ENCODE measurements at places on chromosomes 6 and 20.

DNA sequence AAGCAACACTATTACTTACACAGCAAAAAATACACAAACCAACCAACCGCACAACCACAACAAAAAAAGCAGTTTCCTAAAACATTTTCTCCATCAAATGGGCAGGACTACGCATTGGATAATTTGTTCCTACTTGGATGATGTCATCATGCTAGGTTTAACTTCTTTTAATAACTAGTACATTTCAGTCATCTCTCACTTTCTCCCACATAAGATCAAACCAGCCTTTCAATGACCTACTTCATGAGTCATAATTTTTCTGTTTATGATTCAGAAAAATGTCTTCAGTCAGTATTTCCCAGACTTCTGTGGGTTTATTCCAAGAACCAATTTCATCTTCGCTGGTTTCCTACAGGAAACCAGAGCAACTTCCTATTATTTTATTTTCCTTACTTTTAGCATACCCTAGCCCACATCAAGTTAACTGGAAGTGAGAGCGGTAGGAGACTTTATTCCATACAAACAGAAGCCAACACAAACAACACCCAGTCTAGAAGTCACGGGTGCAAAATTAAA, 134.2 kb downstream of the GMDS start:
- no peak for DNase-seq

GRCh38 chr20:62368976-62369814, 2.1 kb upstream of the LAMA5 start:
- no peak for DNase-seq

- no peak for DNase-seq
Measured at GRCh38 chr6:130203370-130203769, 19.4 kb downstream of the SAMD3 start.

- DNase-seq, result no peak
Measured at GRCh38 chr20:63418617-63419016, 53.8 kb downstream of the KCNQ2 start.

DNA sequence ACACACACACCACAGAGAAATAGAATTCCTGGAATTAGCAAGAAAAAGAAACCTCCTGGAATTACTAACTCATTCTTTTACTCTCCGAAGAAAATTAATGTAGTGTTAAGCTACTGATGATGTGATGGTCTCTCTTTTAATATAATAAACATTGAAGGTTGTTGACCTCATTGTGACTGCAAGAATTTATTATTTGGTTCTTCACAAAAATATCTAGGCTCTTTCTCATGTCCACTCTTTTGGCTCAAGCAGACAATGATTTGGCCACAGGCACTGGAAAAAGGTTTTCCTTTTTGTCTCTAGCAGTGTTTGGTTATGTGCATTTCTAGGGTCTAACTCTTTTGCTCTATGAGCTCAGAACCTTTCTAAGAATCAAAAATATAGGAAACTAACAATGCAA, 811.9 kb downstream of the TENT5A start:
- no peak for DNase-seq

DNA sequence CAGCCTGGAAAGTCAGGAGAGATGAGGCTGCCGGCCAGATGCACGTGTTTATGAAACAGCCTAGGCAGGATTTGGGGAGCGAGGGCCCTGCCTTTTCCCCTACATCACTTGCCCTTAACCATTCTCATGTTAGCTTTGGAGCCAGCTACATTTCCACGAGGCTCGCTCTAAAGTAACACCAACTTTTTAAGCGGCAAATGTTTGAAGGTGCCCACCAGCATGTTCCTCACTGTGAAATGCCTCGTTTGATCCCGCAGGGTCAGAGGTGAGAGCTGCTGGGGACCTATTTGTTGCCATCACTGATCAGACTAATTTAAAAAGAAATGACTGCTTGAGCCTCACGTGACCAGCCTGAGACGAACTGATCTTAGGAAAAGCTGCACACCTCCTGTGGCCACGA, 51.6 kb upstream of the DACT2 start:
- DNase-seq, result no peak

DNA sequence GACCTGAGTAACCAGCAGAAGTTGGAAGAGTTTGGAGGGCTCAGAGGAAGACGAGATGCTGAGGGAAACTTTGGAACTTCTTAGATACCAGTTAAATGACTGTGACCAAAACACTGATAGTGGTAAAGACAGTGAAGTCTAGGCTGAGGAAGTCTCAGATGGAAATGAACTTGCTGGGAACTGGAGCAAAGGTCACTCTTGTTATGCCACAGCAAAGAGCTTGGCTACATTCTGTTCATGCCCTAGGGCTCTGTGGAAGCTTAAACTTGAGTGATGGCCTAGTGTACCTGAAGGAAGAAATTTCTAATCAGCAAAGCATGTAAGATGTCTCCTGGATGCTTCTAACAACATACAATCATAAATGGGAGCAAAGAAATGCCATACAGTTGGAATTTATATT, 24.7 kb downstream of the WDR27 start:
- DNase-seq, result no peak

DNA sequence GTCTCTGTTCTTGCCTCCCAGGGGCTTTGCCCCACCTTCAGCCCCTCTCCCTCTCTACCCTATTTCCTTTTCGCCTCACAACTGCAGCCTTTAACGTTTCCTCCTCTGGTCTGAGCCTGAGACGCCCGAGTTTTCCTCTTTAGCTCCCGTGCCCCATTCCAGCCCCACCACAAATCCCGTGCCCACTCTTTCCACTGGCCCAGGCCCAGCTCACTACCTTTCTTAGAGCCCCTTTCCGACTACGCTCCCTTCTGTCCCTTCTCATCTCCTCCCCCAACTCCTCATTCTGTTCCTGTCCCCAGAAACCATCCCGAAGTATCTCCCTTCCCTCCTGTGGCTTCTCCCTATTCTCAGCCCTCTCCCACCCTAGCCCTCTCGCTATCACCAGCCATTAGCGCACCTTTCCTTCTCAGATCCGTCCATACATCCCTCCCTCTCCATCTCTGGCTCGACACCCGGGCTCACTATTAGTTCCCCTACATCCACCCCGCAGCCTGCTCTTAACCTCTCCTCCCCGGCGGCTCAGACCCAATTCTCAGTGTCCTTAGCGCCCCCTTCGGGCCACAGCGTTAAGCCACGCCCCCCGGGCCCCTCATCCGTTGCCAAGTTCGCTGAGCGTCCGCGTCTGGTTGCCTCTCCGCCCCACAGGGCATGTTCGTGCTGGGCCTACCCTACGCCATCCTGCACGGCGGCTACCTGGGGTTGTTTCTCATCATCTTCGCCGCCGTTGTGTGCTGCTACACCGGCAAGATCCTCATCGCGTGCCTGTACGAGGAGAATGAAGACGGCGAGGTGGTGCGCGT, 2.7 kb downstream of the SLC32A1 start:
- no peak for DNase-seq

- no peak for DNase-seq
Measured at GRCh38 chr20:3307078-3307477, 68.1 kb upstream of the SLC4A11 start.

- no peak for DNase-seq
Measured at GRCh38 chr6:2872423-2873358, 30.4 kb downstream of the SERPINB9 start.

DNA sequence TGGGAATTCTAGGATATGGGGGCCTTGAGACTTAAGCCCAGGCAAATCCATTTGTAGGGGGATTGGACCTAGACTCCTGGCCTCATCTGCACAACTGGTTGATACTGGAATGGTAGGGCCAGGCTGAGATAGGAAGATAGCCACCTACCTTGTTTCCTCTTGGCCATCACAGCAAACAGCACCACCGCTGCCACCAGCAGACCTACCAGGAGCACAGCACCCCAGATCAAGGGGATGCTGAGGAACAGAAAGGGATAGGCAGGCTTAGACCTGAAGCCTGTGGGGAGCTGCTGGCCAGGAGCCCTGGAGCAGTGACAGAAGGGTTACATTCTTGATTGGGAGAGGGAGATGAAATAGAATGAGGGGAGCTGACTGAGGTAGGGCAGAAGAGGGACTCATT, 3.5 kb downstream of the TREML1 start:
- DNase-seq, result no peak

DNA sequence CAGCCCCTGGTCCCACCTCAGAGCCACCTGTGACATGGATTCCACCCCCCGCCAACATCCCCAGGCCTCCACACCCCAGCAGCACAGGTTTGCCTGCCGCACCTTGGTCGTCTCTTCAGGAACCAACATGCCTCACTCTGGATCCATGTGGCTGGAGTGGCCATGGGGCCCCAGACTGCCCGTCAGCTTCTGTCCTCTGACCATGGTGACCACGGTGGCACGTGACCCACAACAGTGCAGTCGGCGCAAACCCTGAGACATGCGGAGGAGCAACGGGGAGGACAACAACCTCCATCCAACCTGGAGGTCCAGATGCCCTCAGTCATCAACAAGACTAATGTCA, 85.6 kb downstream of the ANKRD60 start:
- DNase-seq, result no peak

- DNase-seq, result no peak
Measured at GRCh38 chr6:147991961-147992360, 350.7 kb upstream of the SASH1 start.

- no peak for DNase-seq
Measured at GRCh38 chr6:25972902-25973301, 10.3 kb downstream of the TRIM38 start.

DNA sequence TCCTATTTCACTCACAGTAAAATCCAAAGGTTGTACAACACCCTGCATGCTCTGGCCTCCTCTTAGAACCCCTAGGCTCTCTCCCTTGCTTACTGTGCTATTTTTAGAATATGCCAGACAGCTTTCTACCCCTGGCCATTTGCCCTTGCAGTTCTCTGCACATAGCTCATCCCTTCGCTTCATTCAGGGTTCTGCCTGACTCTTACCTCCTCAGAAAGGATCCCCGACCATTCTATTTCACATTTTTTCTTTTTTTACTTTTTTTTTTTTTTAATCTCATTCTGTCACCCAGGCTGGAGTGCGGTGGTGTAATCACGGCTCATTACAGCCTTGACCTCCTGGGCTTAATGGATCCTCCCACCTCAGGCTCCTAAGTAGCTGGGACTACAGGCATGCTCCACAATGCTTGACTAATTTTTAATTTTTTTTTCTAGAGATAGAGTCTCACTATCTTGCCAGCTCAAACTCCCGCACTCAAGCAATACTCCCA, 33.6 kb downstream of the COMMD7 start:
- DNase-seq, result no peak

DNA sequence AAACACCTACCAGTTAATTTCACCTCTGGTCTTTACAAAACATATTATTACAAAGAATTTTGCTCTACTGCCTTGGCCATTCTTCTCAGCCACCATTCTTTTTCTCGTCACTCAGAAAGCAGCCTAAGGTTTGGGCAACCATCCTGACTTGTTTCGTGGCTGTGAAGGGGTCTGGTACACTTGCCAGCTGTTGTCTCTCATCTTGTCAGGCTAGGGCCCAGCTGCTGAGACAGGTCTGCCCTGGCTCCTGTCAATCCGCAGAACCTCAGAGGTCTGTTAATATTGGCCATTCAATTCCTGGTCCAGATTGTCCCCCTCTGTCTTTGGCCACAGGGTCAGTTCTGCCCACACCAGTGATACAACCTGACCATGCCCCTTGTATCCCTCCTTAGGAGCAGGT, 197.7 kb downstream of the UBE3D start:
- DNase-seq, result no peak

DNA sequence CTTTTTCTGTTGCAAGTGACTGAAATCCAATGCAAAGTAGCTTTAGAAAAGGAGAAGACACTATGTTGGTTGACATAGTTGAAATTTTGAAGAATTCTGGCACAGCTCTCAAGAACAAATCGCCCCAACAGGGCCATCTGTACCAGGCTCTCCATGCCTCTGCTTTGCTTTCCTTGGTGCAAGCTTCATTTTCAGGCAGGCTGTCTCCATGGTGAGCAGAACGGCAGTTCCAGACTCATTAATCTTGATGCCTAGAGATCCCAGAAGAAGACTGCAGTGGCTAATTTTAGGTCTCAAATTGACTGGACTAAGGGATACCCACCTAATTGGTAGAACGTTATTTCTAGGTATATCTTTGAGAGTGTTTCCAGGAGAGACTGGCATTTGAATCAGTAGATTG, 950.7 kb upstream of the FLRT3 start:
- peak; percentile 26 for DNase-seq

GRCh38 chr6:17741507-17741906, 34.8 kb upstream of the NUP153 start:
- DNase-seq, result no peak

DNA sequence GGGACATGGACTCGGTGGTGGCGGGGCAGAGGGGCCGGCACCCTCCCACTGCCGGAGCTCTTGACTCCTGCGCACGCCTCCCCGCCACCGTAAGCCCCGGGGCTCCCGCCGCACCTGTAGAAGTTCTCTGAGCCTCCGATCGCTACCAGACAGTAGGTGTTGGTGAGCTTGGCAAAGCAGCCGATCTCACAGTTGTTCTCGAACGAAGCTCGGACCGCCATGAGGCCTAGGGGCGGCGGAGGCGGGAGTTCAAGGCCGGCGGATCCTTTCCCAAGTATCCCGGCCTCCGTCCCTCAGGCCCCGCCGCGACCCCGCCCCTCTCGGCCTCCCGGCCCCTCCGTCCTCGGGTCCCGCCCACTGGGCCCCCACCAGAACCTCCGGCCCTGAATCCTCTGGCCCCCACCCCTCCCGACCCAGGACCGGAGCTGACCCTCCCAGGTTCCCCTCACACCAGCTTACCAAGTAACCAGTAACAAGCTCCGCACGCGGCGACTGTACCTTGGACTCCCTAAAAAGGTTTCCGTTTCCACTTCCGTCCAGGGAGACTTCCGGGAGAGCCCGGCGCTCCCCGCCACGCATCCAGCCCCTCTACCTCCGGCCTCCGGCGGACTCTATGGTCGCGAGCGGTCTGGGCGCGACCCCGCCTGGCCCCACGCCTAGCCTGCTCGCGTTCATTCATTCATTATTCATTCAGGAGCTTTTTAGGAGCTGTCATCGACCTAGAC, at the start of gene EIF6:
Gene EIF6, minus strand, starts transcription at position 506 of the 725 bp plus-strand sequence. Its CDS starts 285 bp downstream, at position 221.
- peak; percentile 87 for DNase-seq

DNA sequence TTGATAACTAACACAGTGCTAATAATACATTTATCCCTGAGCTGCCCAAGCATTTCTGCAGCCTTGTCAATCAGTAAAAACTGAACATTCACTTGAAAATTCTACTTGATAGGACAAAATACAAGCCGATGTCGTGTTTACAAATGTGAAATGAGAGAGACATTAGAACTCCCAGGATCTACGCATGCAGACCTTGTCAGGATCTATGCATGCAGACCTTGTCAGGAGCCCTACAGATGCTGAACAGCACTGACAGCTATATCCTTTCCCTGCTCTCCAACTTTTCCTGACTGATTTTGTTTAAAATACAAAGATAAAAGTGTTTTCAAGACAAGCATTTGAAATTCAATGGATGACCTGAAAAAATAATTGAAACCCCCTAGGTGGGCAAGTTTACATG, 28.9 kb downstream of the INSM1 start:
- no peak for DNase-seq

DNA sequence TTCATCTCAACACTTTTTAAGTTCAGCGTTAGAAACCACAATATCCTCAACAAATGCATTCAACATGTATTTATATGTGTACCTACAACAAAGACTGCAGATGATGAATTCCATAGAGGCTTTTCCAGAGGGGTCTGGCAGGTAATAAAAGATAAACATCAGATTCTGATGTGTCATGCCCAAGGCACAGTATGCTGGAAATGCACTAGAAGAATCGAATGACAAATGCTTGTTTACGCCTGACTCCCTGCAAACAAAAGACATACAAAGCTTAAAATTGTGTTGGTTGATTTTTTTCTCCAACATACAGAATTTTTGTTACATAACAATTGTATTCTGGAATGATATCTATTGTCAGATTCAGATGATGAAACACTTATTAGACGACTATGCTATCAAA, at the start of gene LGSN:
Gene LGSN, minus strand, starts transcription at position 45 of the 400 bp plus-strand sequence. Its CDS starts 40 bp downstream, at position 5.
- no peak for DNase-seq

GRCh38 chr6:126524811-126525326, 185.0 kb downstream of the CENPW start:
- no peak for DNase-seq
